DMS79 treated with DMSO at 0.1 percent for 48 hours (cell line): ENCODE measurements at places on chromosomes 7 and 10.
A peak's percentile ranks its signal among the peaks of the same experiment; 100 is the strongest.

DNA sequence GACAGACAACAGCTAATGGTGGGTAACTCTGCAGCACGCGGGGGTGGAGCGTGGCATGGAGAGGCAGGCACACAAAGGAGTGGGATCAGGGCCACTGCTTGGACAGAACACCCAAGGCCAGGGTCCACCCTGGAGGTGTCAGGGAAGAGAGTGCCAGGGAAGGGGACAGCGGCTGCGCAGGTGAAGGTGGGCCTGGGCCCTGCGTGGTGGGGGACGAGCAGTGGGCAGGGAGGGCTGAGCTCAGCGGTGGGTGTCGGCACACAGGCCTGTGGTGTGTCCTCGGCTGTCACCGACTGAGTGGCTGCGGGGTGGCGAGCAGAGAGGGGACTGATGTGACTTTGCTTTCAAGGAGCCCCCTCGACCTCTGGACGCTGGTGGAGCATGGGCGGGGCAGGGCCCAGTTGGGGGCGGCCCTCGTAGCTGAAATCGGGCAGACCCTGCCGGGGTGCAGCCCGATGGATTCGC lies 8.4 kb upstream of the SCART1 start:
- DNase-seq: no peak

- DNase-seq: no peak
Observed at GRCh38 chr10:110973400-110973799, 54.0 kb downstream of the SHOC2 start.

DNA sequence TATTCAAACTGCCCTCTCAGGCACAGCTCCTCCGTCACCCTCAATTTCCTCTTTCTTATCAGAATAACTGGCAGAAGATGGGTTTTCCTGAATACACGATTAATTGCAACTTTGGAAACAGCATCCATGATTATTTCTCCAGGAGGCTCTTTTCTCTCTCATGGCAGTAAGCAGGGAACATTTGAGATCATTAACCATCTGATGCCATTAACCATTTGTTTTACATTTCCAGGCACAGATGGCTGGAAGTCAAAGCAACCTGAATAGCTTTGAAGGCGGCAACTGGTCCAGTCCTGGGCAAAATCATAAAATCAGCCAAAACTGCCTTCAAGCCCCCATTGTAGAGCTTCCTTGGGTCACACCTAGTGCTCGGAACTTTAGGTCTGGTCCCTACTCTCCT lies 289.5 kb upstream of the AOAH start:
- no peak for DNase-seq

DNA sequence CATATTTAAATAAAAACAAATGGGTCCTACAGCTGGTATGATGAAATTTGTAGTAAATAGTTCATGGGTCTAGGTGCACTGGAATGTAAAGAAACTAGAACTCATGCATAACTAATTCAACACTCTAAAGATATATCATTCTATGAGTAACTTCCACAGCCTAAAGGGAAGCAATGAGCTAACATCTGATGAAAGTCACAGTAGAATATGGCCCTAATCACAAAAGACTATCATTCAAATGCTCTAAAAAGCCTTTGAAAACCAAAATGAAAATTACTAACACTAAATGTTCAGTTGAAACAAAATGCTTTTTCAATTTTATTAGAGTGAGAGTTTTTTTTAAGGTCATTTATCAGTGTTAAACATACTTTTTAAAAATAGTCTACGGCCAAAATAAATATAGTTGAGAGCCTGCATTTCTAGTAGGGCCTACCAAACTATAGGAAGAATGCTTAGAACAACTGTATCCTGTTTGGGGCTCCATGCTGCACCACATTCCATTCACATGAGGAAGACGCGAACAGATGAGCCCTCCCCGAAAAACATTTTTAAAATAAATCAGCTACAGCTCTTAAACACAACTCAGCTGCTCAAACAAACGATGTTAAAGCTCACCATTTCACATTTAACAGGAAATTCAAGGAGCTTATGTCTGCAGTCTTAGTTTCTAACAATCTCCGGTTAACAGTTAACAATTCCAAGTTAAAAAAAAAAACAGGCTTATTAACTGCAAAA lies 134.5 kb downstream of the NRBF2 start:
- DNase-seq: peak; percentile 17

DNA sequence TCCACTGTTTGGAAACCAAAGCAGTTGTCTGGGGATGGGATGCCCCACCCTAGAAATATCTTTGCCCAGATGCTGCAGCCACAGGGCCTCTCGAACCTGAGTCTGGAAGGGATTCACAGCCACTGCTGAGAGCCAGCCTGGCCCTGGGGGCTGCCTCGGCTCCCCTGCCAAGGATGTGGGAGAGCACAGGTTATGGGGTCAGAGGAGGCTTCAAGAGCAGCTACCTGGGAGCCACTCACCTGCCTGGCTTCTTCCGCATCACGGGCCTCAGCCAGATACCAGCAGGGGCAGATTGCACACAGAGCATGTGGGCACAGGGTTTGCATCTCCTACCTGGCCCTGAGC lies 5.4 kb upstream of the PWWP2B start:
- DNase-seq: no peak

DNA sequence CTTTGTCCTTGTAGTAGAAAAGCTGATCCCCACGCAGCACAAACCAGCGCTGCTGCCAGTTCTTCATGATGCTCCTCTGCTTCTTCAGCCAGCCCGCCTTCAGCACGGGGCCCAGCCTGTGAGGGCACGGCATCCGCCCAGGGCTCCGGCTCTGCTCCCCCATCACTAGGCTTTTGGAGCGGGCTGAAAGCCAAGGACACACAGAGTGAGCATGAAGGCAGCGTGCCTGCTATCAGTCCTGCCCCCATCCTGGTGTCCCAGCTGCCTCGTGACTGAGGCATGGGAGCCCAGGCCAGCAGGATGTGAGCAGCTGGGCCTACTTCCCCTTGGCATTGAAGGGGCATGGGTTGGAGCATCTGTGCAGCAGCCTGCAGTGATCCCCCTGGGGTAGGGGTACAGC lies 21.9 kb downstream of the ARHGAP22 start:
- DNase-seq: no peak

DNA sequence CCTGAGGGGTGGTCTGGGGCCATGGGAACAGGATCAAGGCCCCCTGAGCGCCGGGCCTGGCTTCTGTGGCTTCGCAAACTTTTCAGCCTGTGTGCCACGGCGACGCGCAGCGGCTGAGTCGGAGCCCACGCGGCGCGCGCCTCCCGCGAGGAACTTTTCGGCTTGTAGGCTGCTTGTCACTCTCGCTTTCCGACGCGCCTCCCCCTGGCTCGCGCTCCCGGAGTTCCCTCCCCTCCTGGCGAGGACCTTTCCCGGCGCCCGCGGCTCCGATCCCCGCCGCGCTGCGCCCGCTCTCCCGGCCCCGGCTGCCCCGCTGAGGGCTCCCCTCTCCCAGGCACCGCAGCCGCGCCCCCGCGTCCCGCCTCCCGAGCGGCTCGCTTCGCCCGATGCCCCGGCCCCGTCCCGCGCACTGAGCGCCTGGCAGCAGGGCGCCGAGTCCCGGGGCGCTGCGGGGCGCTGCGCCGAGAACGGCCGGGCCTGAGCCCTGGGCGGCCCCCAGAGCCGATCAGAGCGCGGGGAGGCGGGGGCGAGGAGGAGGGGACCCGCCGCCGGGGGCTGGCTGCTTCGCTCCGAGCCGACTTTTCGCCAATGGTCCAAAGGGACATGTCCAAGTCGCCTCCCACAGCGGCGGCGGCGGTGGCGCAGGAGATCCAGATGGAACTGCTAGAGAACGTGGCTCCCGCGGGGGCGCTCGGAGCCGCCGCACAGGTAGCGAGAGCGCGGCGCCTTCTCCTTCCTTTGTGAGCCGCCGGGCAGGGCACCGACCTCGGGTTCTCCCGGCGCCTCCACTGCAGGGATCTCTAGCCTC lies at the start of gene CACNB2:
Gene CACNB2, plus strand, starts transcription at position 276 of the 808 bp plus-strand sequence.
- no peak for DNase-seq

GRCh38 chr7:111357691-111358090 lies 204.6 kb downstream of the IMMP2L start:
- DNase-seq: peak; percentile 48

DNA sequence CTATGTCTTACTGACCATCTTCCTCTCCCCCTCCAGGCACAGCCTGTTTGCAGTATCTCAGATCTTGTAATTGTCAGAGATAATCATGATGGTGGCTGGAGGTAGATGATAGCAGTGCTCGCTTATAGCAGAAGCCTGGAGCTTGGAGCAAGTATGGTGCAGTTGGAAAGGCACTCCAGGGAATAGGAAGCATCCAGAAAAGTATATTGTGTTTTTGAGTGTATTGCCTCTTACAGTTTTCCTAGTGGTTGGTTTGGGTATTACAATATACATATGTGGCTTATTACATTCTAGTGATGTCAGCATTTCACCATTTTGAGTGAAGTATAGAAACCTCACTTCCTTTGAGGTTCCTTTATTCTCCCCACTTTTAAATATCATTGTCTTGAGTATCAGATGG lies 101.5 kb downstream of the STK31 start:
- DNase-seq: no peak

DNA sequence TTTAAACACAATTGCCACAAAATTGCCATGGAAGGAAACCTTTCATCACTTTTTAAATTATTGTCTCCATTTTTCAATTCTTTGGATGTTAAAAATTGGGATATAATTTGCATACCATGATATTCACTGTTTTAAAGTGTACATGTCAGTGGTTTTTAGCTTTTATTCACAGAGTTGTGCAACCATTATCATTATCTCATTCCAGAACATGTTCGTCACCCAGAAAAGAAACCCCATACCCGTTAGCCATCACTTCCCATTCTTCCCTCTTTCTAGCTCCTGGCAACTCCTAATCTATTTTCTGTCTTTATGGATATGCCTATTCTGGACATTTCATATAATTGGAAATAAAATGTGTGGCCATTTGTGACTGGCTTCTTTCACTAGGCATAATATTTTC lies 260.3 kb upstream of the FERD3L start:
- DNase-seq: no peak

DNA sequence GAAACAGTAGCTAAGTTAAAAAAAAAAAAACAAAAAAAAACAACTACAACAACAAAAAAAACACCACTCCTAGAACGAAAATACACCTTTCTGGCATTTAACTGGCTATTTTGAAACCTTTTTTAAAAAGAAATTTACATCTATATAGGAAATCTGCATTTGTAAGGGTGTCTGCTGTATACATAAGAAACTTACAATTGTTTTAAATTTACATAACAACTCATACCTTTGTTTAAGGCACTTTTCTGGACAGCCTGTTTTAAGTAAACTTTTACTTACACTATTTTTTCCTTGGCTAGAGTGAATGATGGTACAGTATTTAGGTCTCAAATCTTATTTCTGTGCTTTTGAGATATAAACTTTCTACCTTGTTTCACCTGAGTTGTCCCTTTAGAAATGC lies 34.0 kb upstream of the PAPSS2 start:
- no peak for DNase-seq

DNA sequence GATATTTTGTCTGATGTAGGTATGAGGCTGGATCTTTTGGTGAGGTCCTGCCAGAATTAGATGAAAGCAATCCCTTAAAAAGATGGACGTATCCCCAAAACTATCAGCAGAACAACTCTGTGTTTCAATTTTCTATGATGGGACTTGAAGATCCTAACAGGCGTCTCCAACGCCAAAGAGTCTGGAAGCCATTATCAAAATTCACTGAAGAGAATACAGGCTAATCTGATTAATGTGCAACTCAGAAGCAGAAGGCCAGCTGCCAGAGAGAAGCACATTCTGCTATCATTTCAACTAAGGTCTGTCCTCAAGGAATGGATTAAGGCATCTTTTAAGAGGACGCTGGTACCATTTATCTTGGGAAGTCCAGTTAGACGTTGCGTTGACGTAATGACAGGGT lies 119.7 kb downstream of the FGFR2 start:
- DNase-seq: no peak

DNA sequence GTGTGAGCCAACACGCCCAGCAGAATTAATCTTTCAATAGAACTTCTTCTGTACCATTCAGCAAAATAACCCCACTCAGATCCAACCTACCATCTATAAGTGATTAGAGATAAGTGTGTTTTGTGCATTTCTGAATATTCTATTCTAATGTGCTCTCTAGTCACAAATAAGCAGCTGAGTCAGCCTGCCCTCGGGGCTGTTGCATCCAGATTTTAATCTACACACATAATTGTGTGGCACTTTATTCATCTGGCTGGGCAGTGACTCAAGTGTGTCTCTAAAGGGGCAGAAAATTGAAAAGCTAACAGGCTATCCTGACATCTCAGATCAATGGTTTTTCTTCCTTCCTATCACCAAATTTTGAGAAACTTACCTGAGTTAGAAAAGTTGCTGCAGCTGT lies 60.3 kb downstream of the PRR15 start:
- no peak for DNase-seq

GRCh38 chr7:12244129-12244528 lies 33.0 kb downstream of the TMEM106B start:
- DNase-seq: no peak

GRCh38 chr10:13637894-13638293 lies 51.1 kb downstream of the PRPF18 start:
- DNase-seq: no peak

DNA sequence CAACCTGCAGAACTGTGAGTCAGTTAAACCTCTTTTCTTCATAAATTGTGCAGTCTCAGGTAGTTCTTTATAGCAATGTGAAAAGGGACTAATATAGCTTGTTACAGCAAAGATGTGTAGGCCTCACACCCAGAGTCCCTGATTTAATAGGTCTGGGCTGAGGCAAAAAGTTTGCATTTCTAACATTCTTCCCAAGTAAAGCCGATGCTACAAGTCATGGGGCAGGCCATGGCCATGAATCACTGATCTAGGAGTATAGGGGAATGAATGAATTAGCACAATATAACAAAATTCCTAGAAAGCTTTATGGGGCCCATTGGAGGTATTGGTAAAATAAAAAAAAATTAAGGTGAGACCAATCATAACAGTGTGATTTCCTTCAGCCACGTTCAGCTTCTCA lies 11.5 kb upstream of the AASS start:
- DNase-seq: no peak

DNA sequence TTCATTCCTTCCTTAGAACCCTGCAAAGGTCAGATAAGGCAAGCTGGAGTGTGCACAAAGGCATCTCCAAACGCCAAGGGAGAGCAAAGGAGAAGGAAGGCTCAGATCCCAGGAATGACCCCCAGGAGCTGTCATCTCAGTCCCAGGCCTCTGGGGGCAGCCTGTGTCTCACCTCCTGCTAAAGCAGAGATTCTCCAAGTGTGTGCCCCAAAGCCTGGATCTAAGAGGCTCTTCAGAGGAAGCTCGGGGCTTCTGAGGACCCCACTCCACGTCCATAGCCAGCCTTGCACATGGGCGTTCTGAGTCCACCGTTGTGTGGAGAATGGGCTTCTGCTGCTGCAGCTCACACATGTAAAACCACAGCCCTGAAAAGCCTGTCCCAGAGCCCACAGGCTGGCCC lies 5.1 kb upstream of the GRID1 start:
- DNase-seq: no peak
